ENCODE measurements at places on chromosomes 6 and 20.

- DNase-seq = no peak
Measured at GRCh38 chr6:10529231-10529801, 8.2 kb downstream of the GCNT2 start.

DNA sequence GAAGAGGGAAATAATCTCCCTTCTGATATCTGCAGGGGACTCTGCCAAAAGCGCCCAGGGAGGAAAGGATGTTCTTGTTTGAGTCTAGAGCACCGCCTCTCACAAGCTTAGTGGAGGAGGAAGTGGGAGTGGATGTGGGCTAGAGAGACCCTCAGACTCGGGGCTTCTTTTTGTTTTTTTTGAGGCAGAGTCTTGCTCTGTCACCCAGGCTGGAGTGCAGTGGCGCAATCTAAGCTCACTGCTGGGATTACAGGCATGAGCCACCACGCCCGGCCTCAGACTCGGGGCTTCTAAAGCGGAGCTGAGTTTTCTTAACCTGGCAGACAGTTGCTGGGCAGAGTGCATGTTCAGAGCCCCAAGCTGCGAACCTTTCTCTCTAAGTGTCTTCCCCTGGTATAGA, 310.8 kb downstream of the BMP7 start:
- no peak for DNase-seq

DNA sequence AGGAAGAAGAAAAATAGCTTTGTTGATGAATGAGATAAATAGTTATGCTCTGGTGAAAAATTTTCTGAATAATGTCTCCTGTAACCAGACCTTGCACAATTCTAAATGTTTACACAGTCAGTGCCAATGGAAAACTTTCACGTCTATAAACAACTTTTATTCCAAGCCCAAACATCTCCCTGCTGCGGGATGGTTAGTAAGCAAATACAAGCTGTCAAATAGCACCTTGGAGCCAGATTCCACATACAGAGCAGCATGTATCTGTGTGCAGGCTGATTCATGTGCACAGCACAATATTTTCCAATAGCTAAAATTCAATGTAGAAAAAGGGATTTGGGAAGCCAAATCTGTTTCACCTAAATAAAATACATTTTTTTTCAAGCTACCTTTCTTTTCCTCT, 813.3 kb downstream of the HACE1 start:
- DNase-seq = no peak

- no peak for DNase-seq
Measured at GRCh38 chr6:24391756-24392405, 10.9 kb upstream of the MRS2 start.

DNA sequence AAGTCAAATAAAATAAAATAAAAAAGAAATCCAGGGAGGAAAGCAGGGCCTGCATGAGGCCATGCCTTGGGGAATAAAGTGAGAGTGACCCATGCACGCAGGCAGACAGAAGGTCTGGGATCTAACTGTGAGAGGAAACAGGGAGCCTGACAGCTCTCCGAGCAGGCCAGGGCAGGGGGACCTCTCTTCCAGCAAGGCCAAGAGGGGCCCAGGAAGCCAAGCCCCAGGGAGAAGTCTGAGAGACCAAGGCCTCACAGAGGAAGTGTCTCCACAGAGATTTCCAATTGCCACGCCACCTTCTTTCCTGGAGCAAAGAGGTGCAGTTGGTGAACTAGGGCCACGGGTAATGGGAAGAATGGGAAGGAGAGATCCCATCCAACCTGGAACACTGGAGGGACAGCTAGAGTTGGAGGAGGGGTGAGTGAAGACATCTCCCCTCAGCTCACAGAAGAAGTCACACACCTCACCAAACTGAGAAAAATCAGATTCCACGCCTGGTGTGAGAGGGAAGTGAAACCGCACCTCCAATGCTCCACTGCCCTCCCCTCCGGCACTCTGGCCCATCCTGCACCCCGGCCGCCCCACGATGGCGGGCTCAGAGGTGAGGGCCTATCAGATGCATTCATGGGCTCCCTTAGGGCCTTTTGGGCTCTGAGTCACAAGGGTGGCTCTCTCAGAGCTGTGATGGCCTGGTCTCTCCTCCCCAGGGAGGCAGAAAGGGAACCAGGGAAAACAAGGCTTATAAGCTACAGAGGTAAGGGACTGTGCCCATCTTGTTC, 25.1 kb upstream of the TAF8 start:
- DNase-seq = no peak

- no peak for DNase-seq
Measured at GRCh38 chr6:43916924-43917877, 147.2 kb downstream of the VEGFA start.

- DNase-seq = no peak
Measured at GRCh38 chr20:43022568-43022967, 167.1 kb downstream of the PTPRT start.

- DNase-seq = no peak
Measured at GRCh38 chr20:4490606-4491280, 231.0 kb upstream of the PRND start.

DNA sequence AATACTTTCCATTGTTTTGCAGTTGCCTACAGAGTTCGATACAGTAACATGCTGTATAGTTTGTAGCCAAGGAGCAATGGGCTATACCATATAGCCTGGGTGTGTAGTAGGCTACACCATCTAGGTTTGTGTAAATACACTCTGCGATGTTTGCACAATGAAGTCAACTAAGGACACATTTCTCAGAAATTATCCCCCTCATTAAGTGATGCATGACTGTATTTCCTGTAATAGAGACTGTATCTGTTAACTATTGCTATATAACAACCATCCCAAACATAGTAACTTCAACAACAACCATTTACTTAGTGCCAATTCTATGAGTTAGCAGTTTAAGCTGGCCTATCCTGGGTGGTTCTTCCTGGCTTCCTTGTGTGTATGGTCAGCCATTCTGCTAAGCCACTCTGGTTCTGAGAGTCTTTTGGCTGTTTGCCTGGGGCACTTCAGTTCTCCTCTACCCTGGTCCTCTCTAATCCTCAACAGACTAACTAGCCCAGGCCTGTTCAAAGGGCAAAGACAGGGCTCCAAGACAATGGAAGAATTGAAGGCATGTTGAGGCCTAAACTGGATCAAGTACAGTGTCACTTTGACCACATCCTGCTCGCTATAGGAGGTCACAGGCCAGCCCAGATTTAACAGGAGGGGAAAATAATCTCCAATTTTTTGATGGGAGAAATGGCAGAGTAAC, 124.0 kb downstream of the PLCB1 start:
- no peak for DNase-seq

GRCh38 chr6:113888956-113889630, 31.9 kb downstream of the MARCKS start:
- DNase-seq = no peak

DNA sequence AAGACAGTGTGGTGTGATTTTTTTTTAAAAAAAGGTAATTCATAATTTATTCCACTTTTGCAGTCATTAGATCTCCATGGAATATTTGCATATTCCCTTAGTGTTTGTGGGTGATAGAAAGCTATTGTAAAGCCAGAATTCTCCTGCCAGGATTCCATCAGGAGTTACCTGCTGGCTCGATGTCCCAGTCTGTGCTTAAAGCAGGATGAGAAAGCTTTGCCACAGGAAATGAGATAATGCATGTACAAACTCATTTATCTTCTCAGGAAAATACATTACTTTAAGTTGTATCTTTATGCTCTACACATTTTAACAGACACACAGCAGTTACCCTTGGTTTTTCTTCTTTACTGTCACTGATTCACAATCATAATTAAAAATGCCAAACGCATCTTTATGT, 553.0 kb downstream of the CD109 start:
- no peak for DNase-seq

DNA sequence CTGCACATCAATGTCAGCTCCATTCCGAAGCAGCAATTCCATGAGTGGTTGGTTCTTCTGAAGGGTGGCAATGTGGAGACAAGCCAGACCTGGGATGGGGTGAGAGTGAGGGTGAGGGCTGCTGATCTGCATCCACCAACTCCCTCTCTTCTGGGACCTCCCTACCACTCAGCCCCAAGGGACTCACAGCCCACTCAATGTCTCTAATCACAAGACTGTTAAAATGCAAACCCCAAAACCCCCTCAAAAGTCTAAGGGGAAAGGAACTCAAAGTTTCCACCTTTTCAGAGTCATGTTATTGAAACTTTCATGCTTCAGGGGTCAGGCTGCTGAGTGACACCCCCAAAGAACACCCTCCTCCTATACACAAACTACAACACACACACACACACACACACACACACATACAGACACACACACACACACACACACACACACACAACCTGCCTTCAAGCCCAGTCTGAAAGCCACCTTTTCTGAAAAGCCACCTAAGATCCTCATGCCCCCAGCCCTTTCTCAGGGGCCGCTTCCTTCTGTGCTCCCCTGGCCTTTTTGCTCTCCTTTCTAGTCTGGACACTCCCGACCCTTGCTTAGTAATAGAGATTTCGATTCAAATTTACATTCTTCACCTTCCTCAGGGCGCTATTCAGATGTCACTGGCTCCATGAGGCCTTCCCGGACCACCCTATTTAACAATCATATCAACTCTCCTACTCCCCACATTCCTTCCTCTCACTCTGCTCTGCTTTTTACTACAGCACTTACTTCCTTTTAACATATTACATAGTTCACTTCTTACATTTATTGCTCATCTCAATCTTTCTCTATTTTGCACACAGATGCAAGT, 3.3 kb upstream of the SLC35B2 start:
- no peak for DNase-seq

DNA sequence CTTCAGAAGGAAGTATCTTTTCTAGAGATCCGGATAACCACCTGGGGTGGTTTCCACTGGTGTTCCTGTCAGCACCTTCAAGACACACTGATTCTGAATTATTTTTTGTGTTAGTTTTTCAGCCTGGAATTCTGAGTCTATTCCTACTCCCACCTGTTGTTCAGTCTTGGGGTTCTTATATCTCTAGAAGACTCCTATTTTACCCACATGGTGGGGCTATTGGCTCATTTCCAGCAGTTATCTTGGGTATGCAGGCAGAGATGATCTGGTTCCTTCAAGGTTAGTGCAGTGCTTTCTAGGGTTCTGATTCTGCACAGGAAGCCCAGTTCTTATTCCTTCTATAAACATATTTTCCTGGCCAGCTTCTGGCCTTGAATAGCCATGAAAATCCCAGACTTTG, 175.6 kb upstream of the PDE7B start:
- DNase-seq = peak; percentile 31

GRCh38 chr6:33014841-33015634, 5.6 kb upstream of the HLA-DOA start:
- DNase-seq = peak; percentile 68

- DNase-seq = no peak
Measured at GRCh38 chr6:137011406-137011805, 33.4 kb downstream of the IL20RA start.

- no peak for DNase-seq
Measured at GRCh38 chr6:108862479-108863191, 14.4 kb downstream of the ARMC2 start.

- no peak for DNase-seq
Measured at GRCh38 chr6:152750694-152751093, at the start of gene VIP. VIP (plus strand) TSS chr6:152750797; CDS start chr6:152752178, 1,381 bp downstream.

GRCh38 chr6:105592329-105592728, 189.4 kb upstream of the PREP start:
- no peak for DNase-seq

DNA sequence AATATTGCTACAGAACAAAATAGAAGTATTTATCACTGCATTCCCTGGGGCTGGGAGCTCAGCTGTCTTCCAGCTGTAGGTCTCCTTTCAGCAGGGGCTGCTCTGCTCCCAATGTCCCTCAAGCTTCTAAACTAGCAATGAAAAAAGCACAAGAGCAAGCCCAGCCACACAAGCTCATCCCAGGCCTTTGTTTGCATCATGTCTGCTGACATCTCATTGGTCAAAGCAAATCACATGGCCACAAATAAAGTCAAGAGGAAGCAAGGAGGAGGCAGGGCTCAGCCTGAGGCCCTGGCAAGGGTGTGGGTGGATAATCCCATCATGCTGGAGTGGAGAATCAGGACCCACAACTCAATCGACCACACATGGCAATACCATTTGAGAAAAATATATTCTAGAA, 2.2 kb upstream of the BFSP1 start:
- no peak for DNase-seq

DNA sequence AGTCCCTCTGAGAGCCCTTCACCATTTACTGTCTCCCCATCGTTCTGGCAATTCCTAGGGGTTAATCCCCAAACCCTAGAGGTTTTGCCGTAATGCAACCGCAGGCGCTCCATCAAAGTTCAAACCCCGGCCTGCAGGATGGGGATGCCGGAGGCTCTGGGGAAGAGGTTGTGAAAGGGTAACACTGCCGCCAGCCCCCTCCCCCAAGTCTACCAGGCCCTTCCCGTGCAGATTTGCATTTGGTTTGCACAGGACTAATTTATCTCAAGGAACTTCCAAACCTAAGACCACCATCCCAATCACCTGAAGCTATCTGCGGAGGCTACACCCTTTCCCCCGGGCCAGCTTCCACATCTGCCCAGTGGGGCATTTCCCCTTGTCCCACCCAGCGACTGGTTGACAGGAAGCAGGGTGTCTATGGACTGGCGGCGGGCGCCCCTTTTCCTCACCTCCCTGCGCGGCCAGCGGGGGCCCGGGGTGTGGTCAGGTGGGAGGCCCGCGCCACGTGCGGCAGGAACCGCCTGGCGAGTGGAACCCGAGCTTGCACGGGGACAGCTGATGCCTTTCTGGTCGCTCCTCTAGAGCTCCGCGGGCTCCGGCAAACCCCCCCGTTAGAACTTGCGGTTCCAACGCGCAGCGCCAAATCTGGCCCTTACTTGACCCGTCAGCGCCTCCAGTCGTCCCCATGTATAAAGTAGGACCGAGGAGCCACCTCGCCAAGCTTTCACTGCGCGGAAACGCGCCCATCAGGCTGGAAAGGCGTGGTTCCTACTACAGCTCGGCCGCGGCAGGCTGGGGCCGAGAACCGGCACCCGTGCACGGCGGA, 9.4 kb upstream of the SLC4A11 start:
- DNase-seq = no peak

DNA sequence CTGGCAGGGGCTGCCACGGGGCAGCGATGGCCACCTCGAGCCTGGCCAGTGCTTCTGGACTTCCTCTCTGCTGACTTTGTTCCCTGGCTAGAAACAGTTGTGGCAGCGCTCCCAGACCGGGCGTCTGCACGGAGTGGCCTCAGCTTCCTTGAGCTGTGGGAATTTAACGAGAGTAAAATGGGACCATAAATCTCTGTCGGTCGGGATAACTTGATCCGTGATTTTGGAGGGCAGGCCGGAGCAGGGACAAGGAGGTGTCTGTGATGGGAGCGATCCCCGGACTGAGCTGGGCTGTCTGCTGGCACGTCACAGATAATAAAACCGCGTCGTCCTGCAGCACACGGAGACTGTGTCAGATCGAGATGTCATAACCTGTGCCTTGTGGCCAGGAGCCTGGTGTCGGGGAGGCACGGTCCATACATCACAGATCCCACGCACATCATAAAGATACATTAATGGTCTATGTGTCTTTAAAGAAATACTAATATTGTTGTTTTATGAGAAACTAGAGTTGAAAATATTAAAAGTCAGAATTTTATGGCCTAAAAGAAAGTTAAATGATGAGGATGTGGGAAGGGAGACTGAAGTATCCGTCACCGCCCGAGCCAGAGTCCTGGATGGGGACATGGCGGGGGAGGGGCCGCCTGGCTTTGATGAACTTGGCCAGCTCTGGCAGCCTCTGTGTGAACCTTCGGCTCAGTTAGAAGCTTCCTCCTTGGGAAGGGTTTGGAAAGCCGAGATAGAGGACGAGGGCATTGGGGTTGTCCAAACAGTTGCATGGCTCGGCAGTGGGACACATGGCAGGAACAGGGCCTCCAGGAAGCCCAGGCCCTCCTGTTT, 6.5 kb upstream of the RBBP8NL start:
- DNase-seq = no peak

GRCh38 chr6:69705954-69706353, 90.9 kb downstream of the LMBRD1 start:
- no peak for DNase-seq
